ENCODE measurements at places on chromosomes 2 and 18. TPM values are rescaled to one million over a fixed set of nuclear protein-coding genes. Genes with fewer than 3 reads are reported as not detected.

The DSEL gene
- polyA plus RNA-seq, result 7.0 TPM

GRCh38 chr2:238644095-238645081, 203.5 kb upstream of the TWIST2 start:
- no peak for DNase-seq

The DUSP19 gene
- 4.1 TPM for polyA plus RNA-seq

DNA sequence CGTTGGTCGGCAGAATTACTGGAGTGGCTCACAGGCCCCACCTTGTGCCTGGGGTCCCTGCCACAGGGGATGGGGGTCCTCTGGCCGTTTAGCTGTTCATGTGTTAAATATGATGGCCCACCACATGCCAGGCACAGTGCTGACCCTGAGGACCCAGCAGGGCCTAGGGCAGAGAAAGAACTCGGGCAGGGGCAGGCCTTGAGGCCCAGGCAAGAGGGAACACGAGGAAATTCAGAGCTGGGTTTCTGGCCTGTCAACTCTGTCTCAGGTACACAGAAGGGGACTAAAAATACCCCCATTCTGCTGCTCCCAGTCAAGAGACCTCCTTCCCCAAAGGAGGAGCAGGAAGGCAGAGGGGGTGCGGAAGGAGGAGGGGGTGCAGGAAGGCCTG, 66.2 kb downstream of the DNMT3A start:
- no peak for DNase-seq

- no peak for DNase-seq
Measured at GRCh38 chr2:61988462-61989366, 83.2 kb downstream of the COMMD1 start.

GRCh38 chr2:26745609-26746327, 18.3 kb upstream of the SLC35F6 start:
- peak; percentile 76 for DNase-seq

- no peak for DNase-seq
Measured at GRCh38 chr2:173770947-173771678, 194.1 kb downstream of the SP3 start.

DNA sequence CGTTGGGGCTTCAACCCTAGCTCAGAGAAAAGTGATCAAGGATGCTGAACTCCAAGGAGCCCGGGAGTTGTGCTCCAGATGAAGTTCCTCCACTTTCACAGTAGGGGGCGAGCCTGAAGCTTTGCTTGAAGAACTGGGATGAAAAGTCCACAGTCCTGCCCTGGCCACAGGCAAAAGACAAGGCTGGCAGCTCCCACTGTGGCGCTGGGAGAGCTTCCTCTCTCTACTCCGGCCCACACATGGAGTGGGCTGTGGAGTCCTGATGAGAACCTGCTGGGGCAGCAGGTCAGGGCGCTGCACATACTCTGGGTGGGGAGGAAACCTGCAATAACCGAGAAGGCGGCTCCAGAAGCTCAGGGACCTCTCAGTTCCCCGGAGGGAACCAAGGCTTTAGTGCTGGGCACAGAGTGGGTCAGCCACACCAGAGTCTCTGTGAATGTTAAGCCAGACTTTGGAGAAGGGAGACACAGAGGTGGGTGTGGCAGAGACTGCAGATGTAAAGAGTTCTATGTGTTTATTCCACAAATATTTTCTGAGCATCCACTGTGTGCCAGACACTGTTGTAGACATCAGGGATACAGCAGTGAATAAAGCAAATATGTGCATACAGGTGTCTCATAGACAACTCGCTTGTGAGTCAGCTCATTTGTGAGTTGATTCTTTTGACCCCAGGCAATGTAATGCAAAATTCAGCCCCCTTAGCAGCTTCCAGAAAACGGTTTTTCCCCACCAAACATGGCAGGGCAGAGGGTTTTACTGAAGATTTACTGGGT, 48.0 kb upstream of the MRPL33 start:
- peak; percentile 67 for DNase-seq

The AQP12A gene
- polyA plus RNA-seq, result not detected

DNA sequence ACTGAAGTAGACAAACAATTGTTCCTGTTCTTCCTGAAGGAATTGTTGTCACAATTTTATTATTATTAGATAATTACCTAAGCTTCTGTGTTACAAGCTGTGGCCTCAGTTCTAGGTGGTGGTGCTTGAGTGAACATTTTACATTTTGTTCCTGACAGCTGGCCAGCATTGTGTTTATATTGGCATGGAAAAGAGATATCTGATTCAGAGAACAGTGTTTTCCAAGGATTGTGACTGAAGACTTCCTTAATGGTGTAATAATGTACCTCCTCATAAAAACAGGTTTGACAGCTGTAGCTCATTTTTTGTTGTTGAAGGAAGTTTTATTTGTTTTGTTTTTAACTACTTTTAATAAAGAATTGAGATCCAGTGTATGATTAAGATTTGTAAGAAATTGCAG, 95.2 kb downstream of the EPB41L5 start:
- DNase-seq, result no peak

GRCh38 chr2:158837645-158838044, 42.5 kb downstream of the DAPL1 start:
- no peak for DNase-seq

The ZNF519 gene
- 18.5 TPM for polyA plus RNA-seq

The AQP12B gene
- polyA plus RNA-seq, result not detected

- DNase-seq, result no peak
Measured at GRCh38 chr2:70664525-70664924, 103.5 kb downstream of the ADD2 start.

The COL5A2 gene
- 194 TPM for polyA plus RNA-seq

DNA sequence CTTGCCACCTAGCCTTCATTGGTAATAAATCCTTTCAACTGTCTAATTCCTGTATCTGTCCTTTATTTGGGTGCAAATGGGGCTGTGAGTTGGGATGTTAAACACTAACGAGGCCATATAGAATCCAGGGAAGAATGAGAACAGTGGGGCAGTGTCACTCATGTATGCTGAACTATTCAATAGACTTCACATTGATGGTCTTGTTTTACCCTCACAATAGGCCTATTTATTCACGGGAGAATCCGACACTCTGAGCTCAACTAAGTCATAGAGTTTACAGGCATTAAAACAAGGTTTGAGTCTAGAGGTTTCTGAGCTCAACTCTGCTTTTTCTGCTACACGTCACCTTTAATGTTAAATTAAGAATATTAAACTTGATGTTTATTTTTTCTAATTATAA, 421.6 kb downstream of the SOX11 start:
- no peak for DNase-seq

- no peak for DNase-seq
Measured at GRCh38 chr18:42632801-42633200, 482.7 kb downstream of the RIT2 start.

GRCh38 chr2:68734688-68735525, at the start of gene ARHGAP25:
Gene ARHGAP25, plus strand, starts transcription at chr2:68734811. Its CDS starts 389 bp downstream, at chr2:68735200.
- no peak for DNase-seq

DNA sequence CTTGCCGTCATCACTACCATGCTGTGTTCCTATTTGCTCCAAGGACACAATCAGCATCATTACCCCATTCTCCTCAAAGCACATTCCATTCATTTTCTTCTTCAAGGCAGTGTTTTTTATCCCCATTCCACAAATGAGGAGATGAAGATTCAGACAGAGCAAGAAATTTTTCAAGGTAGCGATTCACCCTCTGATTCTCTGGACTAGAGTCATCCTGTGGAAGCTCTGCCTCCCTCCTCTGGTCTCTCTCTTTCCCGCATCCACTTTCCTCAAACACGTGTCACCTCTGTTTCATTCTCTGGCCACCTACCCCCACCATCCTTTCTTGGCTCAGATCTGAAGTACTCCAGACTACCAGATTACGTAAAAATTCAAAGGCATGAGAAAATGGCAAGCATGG, 297.9 kb downstream of the SOX11 start:
- DNase-seq, result no peak

DNA sequence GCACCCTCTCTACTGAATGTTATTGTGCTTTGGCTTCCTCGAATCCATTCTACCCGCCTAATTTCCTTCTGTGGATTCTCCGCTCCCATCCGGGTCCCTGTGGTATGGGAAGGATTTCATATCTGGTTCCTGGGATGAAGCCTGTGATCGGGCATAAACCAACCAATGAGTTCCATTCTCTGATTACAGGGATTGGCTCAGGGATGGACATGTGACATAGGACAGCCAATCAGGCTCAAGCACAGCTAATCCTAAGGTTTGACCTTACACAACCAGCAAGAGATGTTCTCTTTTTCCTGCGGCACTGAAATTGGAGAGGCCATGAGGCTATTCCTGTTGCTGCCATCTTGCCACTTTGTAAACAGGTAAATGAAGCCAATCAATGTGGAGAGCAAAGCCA, 168.1 kb upstream of the SMAD2 start:
- DNase-seq, result no peak

DNA sequence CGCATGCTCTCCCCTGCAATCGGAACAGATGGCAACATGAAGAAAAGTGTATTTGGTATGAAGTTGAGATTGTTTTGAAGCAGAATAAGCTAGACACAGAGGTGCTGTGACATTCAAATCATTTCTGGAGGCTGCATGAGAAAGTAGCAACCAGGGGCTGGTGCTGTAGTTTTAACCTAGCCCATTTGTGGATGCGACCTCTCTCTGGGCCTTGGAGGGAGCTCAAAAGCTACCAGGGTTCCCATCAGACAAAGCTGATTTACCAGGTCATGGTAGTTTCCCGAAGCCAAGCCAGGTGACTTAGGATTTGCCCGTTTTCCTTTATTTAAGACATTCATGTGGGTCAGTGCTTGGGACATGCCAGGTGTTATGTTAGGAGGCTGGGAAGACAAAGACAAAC, 77.5 kb downstream of the CIB4 start:
- DNase-seq, result no peak

DNA sequence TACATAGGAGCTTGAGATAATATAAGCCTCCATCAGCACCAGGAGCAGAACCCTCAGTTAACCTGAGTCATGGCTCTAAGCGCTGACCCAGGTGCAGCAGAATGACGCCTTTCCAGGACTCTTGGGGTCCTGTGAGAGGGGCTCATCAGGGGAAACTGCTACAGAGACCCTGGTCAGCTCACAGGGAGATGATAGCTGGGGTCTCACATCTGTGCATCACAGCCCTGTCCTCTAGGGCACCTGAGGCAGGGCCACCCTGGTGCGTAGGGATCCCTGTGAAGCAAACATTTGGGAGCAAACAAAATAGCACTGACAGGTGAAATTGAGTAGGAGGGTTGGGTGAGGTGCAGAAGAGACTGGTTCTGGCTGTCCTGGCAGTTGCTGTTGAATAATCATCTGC, 219.2 kb downstream of the SH3RF3 start:
- DNase-seq, result no peak

GRCh38 chr2:104405623-104406022, 448.3 kb upstream of the POU3F3 start:
- DNase-seq, result no peak
